ENCODE measurements at places on chromosomes 5 and 9.

DNA sequence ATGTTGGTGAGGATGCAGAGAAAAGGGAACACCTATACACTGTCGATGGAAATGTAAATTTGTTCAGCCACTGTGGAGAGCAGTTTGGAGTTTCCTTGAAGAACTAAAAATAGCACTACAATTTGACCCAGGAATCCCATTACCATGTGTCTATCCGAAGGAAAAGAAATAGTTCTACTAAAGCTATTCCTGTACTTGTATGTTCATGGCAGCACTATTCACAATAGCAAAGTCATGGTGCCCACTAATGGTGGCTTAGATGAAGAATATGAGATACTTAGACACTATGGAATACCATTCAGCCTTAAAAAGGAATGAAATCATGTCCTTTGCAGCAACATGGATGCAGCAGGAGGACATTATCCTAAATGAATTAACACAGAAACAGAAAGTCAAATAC, 50.2 kb upstream of the CAST start:
- no peak for DNase-seq

GRCh38 chr5:154221371-154221896, 30.9 kb downstream of the GALNT10 start:
- peak; percentile 42 for DNase-seq

DNA sequence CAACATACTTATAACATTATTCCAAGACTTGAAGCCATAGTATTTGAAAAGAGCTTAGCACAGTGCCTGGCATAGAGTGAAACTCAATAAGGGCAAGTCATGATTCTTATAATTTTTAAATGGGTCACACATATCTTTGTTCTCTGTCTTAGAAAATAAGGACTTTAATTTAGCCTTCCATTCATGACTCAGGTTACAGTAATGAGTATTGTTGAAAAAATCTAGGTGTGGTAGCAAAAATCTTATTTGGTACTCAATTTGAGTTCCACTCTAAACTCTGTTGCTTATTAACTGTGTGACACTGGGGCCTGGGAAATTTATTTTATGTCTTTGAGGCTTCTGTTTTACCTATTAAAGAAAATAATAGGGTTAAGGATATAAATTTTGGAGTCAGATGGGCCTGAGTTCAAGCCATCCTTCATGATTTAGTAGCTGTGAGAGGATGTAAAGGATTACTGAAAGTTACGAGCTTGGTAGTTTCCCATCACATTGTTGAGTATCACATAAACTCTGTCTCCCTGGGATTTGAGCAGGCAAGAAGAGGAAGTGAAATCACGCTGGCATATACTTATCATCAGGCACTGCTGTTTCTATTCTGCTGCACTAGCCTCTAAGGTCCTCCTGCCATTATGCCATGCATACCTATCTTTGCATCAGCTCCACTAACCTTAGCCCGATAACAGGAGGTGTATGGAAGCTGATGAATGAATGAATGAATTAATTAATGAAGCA, 1.5 kb downstream of the SPINK9 start:
- DNase-seq: no peak

- no peak for DNase-seq
These were observed 34.2 kb downstream of the ABLIM3 start for GRCh38 chr5:149175346-149176105.

DNA sequence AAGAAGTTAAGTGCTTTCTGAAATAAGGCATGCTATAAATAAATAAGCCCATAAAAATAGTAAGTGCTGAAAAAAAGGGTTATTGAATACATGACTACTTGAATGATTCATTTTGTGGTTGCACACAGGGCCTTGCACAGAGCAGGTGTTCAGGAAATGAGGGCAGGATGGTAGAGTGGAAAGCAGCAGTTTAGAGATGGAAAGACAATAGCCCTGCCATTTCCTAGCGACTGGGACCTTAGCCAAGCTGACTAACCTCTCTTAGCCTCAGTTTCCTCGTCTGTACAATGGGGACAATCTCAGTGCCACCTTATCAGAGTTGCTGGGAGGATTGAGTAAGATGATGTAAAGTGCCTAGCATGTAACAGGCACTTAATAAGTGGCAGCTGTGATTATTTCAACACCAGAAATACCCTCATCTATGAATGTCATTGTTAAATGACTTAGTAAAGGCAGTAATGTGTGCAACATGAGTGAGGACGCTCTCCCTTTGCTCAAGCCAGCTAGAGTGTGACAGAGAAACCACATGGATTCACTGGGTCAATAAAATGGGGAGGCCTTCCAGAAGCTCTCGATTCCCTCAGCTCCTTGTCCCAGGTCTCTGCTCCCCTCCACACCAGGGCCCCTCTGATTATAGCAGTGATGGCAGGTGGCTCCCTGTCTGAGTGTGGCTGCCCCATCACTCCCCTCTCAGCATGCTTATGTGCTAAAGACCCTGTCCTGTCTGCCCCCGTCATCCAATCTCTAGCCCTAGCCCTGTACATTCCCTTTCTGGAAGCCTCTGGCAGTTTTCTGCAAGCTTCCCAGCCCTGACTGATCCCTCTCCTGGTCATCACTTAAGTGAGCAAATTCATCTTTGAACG, 16.0 kb upstream of the PHF19 start:
- DNase-seq: peak; percentile 48

- DNase-seq: no peak
These were observed 40.4 kb downstream of the LPAR1 start for GRCh38 chr9:110997847-110998246.

DNA sequence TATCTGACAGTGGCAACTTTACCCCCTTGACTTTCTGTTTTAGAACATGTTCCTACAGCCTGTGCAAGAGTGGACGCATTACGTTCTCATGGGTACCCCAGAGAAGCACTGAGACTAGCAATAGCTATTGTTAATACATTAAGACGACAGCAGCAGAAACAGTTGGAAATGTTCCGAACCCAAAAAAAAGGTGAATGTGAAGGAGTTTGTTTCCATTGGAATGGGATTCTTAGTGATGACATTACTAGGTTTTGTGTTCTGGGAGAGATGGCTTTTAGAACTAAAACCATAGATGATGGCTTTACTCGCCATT, 194.1 kb downstream of the ZSWIM6 start:
- no peak for DNase-seq

GRCh38 chr5:119418606-119419100, 33.6 kb upstream of the HSD17B4 start:
- DNase-seq: no peak

GRCh38 chr5:113344973-113345940, 89.5 kb downstream of the TSSK1B start:
- DNase-seq: no peak

GRCh38 chr5:138111937-138112336, 27.3 kb downstream of the NME5 start:
- DNase-seq: no peak
